ENCODE measurements at places on chromosomes 1 and 21.

DNA sequence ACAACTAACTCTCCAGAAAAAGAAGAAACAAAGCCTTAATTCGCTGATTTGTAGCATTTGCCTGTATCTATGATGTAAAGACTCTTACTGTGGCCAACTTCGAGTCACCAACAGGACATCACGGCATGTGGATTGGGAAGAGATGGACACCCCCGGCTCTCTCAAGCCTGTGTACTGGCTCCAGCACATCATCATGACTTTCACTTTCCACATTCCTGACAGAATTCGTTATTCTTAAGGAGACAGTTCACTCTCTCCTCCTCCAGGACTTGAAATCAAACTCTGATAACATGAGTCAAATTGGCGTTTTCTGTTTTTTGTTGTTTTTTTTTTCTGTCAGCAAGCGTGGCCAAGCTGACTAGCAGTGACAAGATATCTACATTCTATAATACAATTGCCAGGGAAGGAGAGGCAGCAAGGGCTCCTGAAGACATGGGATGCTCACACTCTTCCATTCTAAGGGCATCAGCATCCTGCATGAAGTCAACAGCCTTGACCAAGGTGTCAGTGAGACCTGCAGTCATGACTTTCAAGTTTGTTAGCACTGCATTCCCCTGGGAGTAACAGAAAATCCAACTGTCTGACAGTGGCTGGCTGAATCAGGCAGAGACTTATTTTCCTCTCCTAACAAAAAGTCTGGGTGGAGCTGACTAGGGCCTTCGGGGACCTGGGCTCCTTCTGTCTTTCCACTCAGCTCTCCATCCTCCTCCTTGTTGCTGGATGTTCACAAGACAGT, 13.3 kb upstream of the TRAF3IP3 start:
- DNase-seq = no peak

GRCh38 chr1:245298781-245299180, 144.0 kb downstream of the KIF26B start:
- DNase-seq = no peak

GRCh38 chr1:46551597-46552095, at the start of gene KNCN:
TSS of gene KNCN (minus strand) at chr1:46551647. CDS start at chr1:46551215, 432 bp downstream.
- no peak for DNase-seq

DNA sequence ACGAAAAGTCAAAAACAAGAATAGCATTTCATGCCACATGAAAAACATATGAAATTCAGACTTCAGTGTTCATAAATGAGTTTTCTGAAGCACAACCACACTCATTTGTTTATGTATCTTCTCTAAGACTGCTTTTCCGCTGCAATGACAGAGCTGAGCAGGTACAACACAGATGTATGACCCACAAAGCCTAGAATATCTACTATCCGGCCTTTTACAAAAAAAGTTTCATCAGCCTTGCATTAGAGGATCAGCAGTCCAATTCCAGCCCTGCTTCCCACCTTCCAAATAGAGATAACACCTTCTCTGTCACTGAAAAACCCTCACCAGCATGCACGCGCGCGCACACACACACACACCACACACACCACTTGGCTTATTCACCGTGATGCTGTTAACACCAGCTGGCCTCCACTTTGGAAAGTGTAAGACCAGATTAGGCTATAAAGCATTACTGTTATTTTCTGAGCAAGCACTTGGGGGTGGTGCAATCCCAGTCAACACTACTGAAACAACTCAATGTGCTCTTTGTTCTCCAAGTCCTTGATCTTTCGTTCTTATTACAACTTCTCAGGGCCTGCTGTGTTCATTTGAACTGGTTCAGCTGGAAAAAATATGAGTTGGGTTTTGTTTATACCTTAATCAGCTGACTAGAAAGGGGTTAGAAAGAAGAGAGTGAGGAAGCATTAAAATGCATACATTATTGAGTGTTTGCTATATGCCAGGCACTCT, 90.0 kb downstream of the GLUL start:
- DNase-seq = no peak

- no peak for DNase-seq
These were observed 35.6 kb downstream of the C4BPA start for GRCh38 chr1:207139616-207140015.

All from effector memory CD8-positive, alpha-beta T cell (primary cell).